Aorta (tissue), 5 donors: ENCODE measurements at places on chromosomes 7 and 10. TPM values are rescaled to one million over a fixed set of nuclear protein-coding genes. Genes with fewer than 3 reads are reported as not detected.

The ZC3HAV1 gene
- 28.2 TPM for total RNA-seq

The TBATA gene
- not detected for total RNA-seq

The TDRD1 gene
- total RNA-seq, result 0.19 TPM

The RASSF4 gene
- 82.1 TPM for total RNA-seq

The OR2A12 gene
- not detected for total RNA-seq

The PRKG1 gene
- total RNA-seq, result 153 TPM

DNA sequence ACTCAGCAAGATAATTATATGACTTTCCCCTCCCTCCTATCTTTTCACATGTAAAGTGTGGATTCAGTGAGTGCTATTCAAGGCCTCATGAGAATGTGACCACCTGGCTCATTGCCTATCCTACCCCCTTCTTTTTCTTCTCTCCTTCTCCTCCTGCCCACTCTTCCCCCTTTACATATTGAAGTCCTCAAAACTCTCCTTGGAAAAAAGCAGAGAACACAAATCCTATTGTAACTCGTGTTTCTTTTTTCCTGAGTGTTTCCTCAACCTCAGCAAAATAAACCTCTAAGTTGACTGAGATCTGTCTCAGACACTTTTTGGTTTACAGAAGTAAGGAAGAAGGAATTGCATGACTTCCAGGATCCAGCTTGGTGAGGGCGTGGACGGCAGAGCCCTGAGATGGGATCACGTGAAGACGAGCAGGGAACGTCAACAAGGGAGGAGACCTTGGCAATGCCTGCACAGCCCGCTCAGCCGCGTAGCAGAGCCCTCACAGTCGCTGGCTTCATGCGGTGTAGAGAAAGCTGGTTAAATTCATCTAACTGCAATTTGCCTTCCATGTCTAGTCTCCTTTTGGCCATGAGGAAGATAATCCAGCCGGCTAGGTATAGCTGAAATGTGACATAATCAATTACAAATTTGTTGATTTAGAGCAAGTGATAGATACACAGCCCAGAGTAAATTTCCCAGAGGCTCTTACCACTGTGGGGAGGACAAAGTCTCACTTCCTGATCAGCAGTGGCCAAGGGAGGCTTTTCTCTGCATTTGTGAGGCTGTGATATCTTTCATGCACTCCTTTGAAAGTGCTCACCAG, 75.7 kb downstream of the LYZL2 start:
- peak; percentile 82 for DNase-seq

DNA sequence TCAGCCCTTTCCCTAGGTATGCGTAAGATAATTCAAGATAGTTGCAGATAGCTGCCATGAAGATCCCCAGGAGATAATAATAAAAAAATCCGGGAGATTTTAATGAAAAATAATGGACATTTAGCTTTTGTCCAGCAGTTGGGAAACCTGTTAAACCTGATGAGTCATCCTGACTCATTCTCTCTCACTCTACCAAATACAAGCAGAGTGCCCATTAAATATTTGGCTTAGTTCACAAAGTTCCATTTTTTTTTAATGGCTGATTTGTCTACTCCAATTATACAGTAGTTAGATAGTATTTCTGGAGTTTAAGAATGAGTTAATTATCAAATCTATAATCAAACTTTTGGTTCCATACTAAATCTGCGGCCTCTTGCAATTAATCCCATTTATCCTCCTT, 2.1 kb upstream of the SHTN1 start:
- no peak for DNase-seq

- DNase-seq, result no peak
Observed at GRCh38 chr7:150371996-150372270, 3.3 kb downstream of the REPIN1 start.

DNA sequence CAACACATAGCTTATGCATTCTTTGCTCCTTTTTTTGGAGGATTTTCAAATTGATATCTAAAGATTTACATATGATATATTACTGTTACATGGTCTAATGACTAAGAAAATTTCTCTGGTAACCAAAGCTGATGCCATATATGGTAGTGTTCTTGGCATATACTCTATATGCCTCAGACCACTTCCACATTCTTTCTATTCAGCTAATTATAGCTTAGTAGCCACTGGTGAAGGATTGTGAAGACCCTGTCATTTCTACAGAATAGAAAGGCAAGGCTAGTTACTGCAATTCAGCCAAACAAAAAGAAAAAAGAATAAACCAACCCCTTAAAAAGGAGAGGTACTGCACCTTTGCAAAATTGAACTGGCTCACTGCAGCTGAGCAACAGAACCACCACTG, 3.7 kb downstream of the PURB start:
- DNase-seq, result no peak

- DNase-seq, result peak; percentile 61
Observed at GRCh38 chr7:155449008-155449868, 8.7 kb upstream of the EN2 start.

DNA sequence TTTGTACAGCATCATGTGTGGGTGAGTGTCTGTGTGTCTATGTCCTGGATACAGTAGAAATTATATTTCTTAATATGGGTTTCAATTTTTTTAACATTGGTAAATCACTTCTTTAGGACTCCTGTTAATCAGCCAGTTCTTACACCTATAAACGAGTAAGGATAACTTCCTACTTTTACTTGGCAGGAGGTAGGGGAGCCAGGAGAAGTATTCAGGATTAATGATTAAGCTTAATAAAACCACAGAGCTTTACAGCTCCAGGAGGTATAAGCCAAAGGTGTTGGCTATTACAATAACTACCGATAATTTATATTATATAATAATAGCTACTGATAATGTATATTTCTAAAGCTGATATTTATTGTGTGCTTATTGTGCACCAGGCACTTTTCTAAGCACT, 1.7 kb upstream of the FAM3C start:
- DNase-seq, result no peak

DNA sequence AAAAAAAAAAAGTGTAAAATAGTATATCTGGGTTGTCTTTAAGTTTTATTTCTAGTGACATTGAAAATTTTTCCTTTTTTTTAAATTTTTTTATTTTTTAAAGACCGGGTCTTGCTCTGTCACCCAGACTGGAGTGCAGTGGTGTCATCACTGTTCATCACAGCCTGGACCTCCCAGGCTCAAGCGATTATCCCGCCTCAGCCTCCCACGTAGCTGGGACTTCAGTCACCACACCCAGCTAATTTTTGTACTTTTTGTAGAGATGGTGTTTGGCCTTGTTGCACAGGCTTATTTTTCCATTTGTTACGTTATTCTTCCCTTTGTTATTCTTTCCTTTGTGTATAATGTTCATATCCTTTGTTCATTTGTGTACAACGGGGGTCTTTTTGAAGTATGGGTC, 30.1 kb downstream of the TSPAN14 start:
- DNase-seq, result no peak

GRCh38 chr10:132381741-132382140, 15.3 kb upstream of the PWWP2B start:
- no peak for DNase-seq

- DNase-seq, result no peak
Observed at GRCh38 chr10:17599089-17599488, 18.1 kb downstream of the HACD1 start.

GRCh38 chr7:97835296-97836138, 36.7 kb downstream of the ASNS start:
- DNase-seq, result no peak

DNA sequence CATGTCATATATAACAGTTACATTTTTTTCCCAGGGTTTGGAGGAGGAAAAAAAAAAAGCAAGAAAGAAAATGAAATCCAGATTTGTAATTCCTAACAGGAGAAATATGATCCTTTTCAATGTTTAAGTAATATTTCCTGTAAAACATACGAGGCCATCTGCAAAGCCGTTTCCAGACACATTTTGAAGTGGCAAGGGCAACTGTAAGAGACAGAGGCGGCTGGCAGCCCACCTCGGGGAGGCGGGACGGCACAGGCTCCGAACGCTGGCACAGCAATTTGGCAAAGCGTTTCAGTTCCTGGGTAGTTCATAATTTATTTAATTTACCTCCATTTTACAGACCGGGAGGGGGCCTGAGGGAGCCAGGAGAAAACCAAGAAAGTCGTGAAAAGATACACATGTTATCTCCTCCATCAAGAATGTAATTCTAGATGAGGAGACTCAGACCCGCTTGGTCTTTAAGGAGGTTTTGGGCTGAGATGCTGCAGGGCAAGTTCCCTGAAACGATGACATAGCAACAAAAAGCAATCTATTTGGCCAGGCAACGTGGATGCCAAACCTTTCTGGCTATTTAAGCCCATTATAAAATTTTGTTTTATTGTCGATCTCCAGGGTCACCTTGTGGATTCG, 448.5 kb upstream of the MKI67 start:
- DNase-seq, result no peak
